Activated CD8-positive, alpha-beta memory T cell treated with anti-CD3 and anti-CD28 coated beads, Interleukin-2, amount 10 ng/mL, durations not matched to agents 7 days and 5 days (primary cell): ENCODE measurements at places on chromosomes 6 and 20.

- DNase-seq = no peak
These were observed 1.5 kb downstream of the PSMG4 start for GRCh38 chr6:3260296-3260695.

DNA sequence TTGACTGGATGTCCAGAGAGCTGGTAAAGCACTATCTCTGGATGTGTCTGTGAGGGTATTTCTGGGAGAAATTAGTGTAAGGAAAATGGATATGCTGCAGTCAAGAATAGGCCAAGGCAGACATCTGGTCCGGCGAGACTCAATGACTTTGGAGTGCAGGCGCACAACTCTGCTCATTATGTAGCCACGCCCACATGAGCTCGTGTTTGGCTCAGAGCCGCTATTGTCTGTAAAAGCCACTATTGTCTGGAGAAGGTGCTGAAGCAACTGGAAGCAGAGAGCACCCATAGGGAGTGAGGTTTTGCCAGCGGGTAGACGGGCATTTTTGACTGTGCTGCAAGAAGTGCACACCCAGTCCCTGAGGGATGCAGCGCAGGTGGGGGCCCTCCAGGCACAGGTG, 305.0 kb upstream of the POU3F2 start:
- DNase-seq = no peak

- no peak for DNase-seq
These were observed 39.5 kb upstream of the SDHAF4 start for GRCh38 chr6:70527071-70527737.

GRCh38 chr6:125041740-125042459, 79.7 kb downstream of the RNF217 start:
- no peak for DNase-seq

DNA sequence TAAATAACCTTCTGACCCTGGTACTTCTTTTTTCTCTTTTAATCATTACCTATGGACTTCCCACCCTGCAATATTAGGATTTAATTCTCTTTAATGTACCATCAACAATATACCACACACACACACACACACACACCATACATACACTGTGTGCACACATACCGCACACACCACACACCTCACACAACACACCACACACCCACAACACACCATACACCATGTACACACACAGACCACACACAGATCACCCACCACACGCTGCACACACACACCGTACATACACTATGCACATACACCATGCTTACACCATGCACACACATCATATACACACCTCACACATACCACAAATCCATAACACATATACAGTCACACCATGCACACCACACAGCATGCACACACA, 57.4 kb upstream of the MAP3K4 start:
- no peak for DNase-seq

GRCh38 chr6:37106051-37106363, 63.9 kb upstream of the PIM1 start:
- DNase-seq = no peak

DNA sequence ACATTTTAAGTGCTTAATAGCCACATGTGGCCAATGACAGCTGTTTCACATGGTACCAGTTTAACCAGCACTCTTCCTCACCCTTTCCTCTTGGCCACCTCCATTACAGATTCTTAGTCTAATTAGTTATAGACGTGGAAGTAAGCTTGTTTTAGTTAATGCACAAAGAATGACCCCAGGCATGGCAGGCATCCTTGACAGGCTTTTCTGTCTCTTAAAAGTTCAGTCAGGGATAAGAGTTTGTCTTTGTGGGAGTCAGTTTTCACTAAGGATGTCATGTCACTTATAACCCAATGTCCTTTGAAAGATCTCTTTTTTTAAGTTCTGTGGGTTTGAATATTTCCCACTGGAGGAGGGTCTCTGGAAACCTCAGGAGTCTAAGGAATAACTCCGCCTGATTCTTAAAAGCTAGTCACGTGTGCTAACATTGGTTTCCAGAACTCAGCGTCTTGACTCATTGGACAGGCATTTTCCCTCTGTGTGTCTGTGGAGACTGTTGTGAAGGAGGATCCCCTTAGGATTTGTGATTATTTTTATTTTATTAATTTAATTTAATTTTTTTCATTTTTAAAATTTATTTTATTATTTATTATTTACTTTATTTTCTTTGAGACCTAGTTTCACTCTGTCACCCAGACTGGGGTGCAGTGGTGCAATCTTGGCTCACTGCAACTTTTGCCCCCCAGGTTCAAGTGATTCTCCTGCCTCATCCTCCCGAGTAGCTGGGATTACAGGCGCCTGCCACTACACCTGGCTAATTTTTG, 171.4 kb downstream of the ZFAND3 start:
- DNase-seq = no peak

- no peak for DNase-seq
These were observed 112.6 kb downstream of the DCDC2 start for GRCh38 chr6:24245275-24245674.

DNA sequence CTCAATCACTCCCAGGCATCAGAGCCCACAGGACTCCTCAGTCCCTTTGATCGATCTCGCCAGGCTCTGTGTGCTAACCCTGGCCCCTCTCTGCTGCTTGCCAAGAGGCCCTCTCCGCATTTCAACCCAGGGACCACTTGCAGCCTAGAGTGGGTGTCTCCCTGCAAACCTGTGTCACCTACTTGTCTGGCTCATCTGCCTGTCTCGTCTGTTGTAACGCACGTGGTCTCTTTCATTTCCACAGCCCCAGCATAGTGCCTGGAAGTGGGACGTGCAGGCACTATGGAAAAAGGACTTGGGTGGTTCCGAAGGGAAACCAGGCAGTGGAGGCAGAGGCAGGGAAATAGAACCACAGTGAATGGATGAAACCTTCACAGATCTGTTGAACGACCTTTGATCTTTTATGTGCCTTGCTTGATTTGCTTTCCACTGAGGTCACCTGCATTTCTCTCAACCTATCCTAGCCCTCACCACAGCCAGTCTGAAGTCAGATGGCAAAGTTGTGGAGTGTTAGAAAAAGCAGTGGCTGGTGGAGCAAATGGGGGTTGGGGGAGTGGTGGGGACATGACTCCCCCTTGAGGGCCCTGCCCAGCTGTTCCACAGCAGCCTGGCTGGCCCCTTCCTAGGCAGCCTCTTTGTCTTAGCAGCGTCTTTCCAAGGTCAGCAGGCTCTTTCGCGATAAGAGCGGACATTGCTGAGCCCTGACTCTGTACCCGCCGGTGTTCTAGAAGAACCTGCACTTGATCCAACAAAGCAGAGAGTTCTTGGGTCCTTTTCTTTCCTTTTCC, 55.8 kb upstream of the TAGAP start:
- peak; percentile 40 for DNase-seq

GRCh38 chr20:56442389-56443365, 25.8 kb upstream of the RTF2 start:
- no peak for DNase-seq

- no peak for DNase-seq
These were observed 7.0 kb downstream of the GOPC start for GRCh38 chr6:117595099-117595923.

- DNase-seq = no peak
These were observed 41.0 kb downstream of the GPLD1 start for GRCh38 chr6:24448396-24448795.
